ENCODE measurements at places on chromosomes 12 and 14.

- no peak for DNase-seq
Observed at GRCh38 chr14:63273717-63274655, 44.7 kb downstream of the GPHB5 start.

DNA sequence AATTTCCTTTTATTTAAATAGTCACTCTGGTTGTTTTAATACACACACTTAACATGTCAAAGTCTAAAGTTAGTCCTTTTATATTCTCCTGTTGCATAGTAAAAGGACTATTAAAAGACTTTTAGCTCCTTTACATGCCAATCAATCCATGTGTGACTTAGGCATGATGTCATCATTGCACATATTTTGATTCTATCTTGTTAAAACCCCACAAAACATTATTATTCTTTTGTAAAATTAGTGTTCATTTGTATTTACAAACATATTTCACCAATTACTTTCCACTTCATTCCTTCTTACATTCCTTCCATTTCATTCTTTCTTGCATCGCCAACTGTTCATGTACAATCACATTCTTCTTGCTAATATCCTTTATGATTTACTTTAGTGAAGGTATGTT is 39.6 kb downstream of the TC2N start:
- no peak for DNase-seq

- no peak for DNase-seq
Observed at GRCh38 chr14:34034447-34035176, 83.7 kb upstream of the EGLN3 start.

DNA sequence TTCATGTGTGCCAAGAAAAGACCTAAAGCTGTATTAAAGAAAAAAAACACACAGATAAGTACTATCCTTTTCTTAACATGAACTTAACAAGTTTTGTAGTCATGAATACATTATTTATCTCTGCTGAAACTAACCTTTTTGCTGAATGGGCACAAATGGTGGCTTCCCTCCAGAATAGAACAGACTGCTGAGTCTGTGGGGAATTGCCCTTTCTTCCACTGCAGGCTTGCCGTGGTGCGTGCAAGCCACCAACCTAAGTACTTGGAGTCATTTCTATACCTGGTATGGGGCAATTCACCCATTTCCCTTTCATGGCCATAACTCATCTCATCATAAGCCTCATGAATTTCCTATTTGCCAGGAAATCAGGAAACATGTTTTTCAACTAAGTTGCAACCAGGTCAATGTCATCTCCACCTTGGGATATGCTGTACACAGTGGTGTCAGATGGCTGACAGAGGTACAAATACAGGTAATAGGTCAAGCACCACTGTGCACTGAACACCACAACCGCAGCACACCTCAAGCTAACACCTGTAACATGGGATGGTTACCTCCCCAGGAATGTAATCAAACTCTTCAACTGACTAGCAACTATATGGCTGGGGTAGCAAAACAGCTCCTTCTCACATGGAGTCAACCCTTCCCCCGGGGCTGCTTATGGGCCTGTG is 49.9 kb downstream of the CATSPERB start:
- DNase-seq = no peak

DNA sequence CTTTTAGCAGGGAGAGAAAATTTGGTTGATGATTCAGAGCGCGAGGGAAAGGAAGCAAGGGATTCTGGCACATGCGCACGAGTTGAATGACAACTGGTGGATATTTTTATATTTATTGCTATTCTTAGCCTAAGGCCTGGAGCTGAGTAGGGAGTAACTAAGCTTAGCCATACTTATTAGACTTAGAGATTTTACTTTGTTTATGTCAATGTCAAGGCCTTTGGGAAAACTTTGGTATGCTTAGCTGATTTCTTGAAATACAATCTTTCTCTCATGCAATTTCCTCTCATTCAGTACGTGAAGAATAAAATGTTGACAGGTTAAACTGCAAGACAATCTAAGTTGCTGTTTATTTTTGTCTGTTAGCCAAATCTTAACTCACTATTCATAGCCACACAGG is 101.1 kb downstream of the CRADD start:
- peak; percentile 83 for DNase-seq

- DNase-seq = peak; percentile 75
Observed at GRCh38 chr14:21268617-21269251, 508 bp downstream of the HNRNPC start.

DNA sequence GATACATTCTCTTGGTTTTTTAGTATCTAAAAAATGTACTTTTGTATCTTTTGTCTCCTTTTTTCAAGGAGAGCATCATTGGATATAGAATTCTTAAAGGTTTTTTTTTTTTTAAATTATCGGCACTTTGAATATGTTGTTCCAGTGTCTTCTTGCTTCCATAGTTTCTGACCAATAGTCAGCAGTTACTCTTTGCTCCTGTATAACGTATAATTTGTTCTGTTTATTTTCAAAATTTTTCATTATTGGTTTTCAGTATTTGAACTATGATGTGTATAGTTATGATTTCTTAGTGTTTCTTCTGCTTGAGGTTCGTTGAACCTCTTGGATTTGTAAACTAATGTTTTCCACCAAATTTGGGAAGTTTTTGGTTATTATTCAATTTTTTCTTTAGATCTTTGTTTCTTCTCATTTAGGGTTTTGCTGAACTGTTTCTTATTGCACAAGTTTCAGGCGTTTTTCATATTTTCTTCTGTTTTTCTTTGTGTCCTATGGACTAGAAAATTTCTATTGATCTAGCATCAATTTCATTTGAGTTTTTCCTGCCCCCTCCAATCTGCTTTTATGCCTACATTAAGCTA is 93.9 kb downstream of the PLBD1 start:
- peak; percentile 50 for DNase-seq

DNA sequence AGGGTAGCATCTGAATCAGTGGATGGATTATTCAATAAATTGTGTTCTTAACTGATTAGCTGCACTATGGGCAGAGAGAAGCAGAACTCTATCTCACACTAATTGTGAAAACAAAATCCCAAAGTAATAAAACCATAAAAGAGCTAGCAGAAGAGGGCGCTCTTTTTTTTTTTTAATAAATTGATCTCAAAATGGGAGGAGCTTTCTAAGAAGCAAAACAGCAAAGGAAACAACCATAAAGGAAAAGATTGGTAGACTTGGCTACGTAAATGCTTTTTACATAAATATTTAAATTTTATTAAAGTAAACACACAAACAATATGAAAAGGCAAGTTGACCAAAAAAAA is 1.5 kb upstream of the TM7SF3 start:
- DNase-seq = peak; percentile 45

GRCh38 chr12:92623386-92623785 is 79.4 kb upstream of the PLEKHG7 start:
- DNase-seq = no peak

- no peak for DNase-seq
Observed at GRCh38 chr12:131271724-131272123, 318.0 kb downstream of the ADGRD1 start.

- DNase-seq = no peak
Observed at GRCh38 chr12:128318341-128318740, 51.4 kb downstream of the TMEM132C start.
